ENCODE measurements at places on chromosomes 4 and X.

DNA sequence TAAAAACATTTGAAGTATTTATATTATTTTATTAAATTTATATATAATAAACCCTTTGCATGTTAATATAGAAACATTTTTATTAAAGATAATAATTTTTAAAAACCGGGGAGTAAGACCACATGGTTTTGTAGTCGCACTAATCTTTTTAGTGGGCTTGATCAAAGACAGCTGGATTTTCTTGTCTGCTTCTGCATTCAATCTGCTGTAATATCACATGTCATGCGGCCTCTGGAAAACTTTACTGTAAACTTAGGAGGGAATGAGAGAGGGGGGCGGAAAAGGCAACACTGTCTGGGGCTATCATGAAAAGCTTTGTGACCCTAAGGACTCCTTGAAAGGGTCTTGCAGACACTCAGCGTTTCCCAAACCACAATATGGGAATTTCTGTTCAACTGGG lies 62.8 kb upstream of the NLGN4X start:
- DNase-seq, result no peak

GRCh38 chr4:40908297-40908696 lies 158.5 kb downstream of the NSUN7 start:
- DNase-seq, result no peak

- DNase-seq, result peak; percentile 67
These were observed 16.2 kb downstream of the ZFYVE28 start for GRCh38 chr4:2402048-2402842.

GRCh38 chrX:7570432-7571029 lies 272.4 kb upstream of the VCX start:
- no peak for DNase-seq

- no peak for DNase-seq
These were observed 173.4 kb upstream of the JADE1 start for GRCh38 chr4:128635955-128636560.

- peak; percentile 30 for DNase-seq
These were observed 81.8 kb downstream of the FRYL start for GRCh38 chr4:48698029-48698971.

DNA sequence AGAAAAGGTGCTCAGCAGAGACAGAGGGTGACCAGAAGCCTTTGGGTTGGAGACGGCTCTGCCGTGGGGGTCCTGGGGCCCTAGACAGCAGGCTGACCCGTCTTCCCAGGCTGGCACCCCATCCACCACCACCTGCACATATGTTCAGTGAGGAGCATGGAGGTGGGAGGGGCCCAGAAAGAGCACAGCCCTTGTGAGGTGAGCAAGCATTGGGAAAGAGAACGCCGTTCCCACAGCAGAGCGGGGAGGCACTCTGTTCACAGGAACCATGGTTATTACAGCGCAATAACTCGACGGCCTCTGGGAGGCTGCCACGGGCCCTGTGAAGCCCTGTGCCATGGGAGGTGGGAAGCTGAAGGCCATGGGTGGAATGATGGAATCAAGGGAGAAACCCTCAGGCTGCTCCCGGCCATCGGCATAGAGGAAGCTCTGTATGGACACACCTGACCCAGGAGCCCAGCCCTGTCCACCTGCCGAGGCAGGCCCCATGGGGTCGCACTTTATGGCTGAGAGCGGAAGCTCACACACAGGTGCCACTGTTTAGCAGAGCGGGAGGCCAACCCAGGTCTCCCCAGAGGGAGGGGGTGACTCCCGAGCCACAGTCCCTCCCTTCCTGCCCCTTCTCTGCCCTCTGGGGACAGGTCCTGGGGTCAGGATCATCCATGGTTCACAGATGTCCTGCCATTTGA lies 93.5 kb upstream of the AFAP1 start:
- no peak for DNase-seq

- peak; percentile 76 for DNase-seq
These were observed 878 bp upstream of the CNOT6L start for GRCh38 chr4:77819843-77820648.

GRCh38 chr4:7699031-7699430 lies 240.6 kb downstream of the AFAP1 start:
- no peak for DNase-seq

DNA sequence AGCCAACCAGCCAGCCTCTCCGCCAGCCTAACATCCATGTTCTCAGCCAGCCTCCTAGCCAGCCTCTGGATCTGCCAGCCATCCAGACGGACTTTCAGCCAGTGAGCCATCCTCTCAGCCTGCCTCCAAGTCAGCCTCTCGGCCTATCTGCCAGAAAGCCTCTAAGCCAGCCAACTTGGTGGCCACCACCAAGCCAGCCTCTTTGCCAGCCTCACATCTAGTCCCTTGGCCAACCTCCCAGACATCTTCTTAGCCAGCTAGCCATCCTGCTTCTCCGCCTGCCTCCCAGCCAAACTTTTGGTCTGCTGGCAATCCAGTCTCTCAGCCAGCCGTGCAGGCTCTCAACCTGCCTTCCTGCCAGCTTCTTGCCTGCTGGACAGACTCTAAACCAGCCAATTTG lies 16.4 kb upstream of the ARAP2 start:
- DNase-seq, result no peak

DNA sequence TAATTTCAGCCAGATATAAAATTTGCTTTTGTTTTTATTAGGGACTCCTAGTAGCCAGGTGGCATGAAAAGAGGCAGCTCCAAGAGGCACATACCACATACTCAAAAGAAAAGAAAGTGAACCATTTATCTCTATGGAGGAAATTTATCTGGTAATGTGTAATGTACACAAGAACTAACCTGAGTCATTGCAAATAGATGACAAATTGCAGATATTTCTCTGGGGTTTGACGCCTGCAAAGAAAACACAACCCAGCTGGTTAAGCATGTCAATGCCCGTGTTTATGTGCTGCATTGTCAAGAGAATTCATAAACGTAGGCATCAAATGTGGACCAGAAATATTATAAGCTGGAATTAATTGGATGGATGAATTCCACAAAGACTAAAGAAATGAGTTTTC lies 46.9 kb upstream of the PHKA2 start:
- no peak for DNase-seq

GRCh38 chrX:127621780-127622179 lies 430.4 kb downstream of the ACTRT1 start:
- DNase-seq, result no peak

DNA sequence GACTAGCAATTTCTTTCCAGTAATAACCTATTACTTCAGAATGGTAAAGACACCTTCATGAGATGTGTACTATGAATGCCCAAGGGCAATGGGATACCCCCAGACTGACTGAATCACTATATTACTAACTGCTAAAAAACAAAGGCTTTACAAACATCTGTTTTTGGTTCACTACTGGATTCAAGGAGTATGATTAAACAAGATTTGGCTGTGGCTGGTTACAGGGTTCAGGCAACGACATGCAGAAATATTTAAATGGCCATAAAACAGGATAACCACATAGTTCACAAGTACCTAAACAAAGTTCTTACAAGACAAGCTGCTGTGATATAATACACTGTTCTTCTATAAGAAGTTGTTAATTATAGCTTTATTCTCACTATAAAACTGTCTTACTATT lies 128.2 kb downstream of the FRYL start:
- DNase-seq, result no peak

- no peak for DNase-seq
These were observed 30.9 kb downstream of the NIPAL1 start for GRCh38 chr4:48047421-48047844.

DNA sequence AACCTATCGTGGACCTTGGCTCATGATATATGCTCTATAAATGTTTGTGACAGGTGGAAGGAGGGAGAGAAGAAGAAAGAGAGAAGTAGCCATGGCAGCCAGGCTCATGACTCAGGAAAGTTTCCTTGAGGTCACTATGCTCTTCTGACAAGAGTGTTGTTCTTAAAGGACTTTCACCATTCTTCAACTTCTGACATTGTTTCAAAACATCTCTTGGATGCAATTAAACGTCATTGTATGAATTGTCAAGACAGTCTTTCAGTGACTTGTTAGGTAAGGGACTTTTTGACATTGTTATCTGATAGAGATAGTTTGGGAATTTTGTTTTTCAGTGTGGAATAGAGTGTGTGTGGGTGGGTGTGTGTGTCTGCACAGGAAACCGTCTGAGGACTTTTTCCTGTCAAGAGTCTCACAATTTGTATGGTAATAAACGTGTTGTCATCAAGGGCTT lies 617.0 kb downstream of the MID1IP1 start:
- DNase-seq, result no peak

DNA sequence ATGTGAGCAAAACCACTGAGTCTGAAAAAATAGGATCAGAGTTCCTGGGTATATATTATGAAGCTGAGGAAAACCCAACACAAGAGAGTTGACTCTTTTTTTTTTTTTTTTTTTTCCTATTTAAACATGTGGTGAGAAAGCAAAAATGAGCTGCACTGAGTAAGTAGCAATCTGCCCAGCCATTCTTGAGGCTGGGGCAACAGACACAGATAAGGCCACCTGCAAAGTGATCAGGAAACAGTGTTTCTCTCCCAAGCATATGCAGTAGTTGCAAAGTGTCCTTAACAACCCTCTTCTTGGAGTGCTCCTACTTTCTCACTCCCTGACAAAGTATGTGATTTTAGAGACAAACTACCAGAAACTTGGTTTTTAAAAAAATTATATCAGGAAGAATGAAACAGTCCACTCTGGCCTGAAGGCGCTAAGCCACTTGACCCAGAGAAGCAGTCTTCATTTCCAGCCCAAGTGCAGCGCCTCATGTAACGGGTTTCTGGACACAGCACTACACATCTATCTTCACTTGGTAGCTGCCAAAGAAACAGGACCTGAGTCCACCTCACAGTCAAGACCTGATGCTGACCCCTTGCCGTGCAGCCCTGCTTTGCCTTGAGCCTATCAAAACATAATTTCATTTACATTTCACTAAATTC lies 124.6 kb upstream of the MAP3K15 start:
- DNase-seq, result no peak

- no peak for DNase-seq
These were observed 68.8 kb downstream of the MAML3 start for GRCh38 chr4:140085062-140085622.

- DNase-seq, result no peak
These were observed 343.6 kb upstream of the TACR3 start for GRCh38 chr4:104063341-104063740.

DNA sequence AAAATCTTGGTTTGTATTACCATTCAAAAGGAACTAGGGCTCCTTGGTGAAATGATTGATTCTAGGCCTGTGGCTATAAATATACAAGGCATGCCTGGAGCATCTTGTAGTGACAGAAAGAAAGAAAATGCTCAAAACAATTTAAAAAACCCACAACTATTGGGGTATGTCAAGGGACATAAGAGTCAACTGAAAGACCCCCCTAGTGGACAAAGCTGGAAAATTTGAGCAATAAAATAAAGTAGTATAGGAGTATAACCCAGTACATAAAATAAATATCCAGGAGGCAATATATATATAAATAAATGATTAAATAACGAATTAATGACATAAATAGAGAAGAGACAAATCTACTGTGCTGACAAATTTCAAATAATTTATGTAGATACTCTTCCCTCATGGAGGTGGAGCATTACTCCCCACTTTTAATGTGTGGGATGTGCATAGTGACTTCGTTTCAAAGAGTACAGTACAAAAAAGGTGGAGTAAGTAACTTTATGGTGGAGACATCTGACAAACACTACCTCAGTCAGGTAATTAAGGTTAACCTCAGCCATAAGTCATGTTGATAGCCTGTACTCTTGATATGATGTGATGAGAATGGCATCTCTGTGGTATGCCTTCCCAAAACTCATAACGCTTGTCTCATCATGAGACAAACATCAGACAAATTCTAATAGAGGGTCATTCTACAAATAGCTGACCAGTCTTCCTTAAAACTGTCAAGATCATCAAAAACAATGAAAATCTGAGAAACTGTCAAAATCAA lies 185.0 kb upstream of the GLRA2 start:
- no peak for DNase-seq

DNA sequence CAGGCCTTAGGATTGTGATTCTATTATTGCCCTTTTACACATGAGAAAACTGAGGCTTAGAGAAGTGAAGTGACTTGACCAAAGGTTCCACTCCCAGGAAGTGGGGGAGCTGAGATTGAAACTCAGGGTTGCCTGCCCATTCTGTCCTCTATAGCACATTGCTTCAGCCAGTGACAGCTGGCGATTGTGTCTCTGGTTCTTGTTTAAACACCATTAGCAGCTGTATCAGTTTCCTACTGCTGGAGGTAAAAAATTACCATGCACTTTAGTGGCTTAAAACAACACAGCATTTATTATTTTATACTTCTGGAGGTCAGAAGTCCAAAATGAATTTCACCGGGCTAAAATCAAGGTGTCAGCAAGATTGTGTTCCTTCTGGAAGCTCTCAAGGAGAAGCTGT lies 205.8 kb upstream of the MAMLD1 start:
- no peak for DNase-seq

DNA sequence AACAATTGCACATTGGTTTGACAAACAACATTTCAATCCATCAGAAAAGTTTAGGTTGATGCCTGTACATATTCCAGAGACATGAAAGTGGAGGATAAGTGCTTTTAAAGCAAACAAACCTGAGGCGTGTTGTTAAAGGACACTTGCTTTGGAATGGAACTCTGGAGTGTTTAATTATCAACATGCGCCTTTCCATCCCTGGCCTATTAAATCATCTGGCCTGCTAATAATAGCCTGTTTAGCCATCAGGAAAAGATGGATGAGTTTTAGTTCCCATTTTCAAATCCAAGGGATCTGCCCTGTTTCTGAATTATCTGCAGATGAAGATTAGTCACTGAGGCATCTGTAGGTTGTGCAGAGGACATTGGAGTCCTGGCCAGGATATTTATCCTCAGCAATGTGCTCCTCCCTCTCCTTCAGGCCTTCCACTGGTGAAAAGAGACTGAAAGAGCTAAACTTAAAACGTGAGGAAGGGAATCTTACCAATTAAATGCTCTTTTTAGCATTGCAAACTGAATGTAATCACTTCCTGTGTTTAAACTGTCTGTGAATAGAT lies 388.9 kb downstream of the PPARGC1A start:
- no peak for DNase-seq

- DNase-seq, result no peak
These were observed 314.0 kb downstream of the INPP4B start for GRCh38 chr4:142532054-142532453.

- no peak for DNase-seq
These were observed 144.7 kb downstream of the NAA11 start for GRCh38 chr4:79181190-79181589.

DNA sequence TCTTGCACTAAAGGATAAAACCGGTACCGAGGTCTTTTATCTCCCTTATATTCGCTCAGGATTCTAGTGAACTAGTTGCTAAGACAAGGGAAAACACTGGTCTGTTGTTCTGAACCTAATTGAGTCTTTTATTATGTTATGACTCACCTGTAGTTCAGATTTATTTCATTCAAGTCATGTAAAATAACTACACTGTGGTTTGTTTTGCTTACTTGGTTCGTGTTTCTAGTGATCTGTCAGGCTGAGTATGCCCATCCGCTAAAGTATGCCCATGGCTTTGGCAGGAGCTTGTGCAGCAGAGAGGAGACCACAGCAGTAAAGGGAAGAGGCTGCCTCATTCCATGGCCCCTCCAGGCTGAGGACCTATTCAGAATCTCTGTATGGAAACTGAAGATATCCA lies 126.1 kb downstream of the AFF1 start:
- no peak for DNase-seq

Data from neuronal stem cell (in vitro differentiated cells).